Neural crest cell (in vitro differentiated cells): ENCODE measurements at places on chromosomes 13 and 19.

GRCh38 chr13:45696610-45697226 is 5.4 kb upstream of the CBY2 start:
- peaks cover 2% of the 10 kb centered on the region for H3K4me1 ChIP-seq
- H3K27me3 ChIP-seq, result no peaks in the 10 kb centered on the region
- no peak overlapping the region for H3K4me3 ChIP-seq
- no peaks in the 10 kb centered on the region for H3K36me3 ChIP-seq
- no peak for DNase-seq

DNA sequence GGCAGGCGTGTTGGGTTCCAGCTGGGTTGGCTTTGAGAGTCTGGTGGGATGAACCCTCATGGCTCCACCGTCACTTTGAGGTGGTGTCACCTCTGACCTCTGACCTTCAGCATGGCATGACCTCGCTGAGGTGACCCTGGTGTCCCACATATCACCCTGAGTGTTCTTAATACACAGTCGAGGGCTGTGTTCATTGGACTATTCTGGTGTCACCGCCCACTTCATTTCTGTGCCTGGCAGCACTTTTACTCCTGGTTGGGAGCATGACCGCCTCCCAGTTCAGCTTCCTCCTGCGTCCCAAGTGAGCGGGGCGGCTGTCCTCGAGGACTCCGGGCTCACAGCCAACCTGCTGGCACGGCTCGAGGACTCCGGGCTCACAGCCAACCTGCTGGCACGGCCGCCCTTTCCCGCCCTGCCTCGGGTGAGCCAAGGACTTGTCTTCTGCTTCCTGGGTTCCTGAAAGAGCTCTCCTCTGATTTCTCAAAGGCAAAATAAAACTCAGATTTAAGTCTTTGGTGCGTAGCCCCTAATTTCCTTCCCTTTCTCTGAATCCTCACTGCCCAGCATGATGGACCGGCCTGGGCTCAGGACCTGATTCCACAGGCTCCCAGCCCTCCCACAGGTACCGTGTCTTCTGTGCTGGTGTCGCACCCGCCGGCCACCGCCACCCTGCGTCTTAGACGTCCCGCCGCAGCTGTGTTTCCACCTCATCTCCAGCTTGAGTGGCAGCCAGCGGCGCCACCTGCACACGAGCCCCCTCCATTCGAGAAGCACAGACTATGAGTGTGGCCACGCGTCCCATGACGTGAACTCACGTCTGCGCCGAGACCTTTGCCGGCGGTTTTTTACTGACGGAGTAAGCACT is 10.4 kb downstream of the ATP4B start:
- H3K36me3 ChIP-seq, result peaks cover 30% of the 10 kb centered on the region
- H3K27me3 ChIP-seq, result no peaks in the 10 kb centered on the region
- no peak overlapping the region for H3K27ac ChIP-seq
- H3K4me3 ChIP-seq, result no peak overlapping the region
- DNase-seq, result no peak

DNA sequence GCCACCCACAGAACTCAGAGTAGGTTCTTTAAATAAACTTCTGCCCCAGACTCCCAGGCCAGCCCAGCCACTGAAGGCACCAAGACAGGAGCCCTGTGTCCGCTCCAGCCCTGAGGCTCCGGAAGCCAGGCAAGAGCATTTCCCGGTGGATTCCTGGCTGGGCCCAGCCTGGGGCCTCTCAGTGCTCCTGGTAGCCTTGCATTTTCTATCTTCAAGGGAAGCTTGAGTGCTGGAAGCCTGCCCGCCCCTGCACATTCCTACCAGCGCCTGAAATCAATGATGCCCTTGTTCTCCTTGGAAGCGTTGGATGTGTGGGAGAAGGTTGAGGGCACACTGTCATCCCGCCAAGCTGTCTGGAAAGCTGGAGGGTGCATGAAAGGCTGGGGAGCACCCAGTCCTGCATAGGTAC is 70.3 kb downstream of the ALOX5AP start:
- H3K27ac ChIP-seq, result peak overlapping the region; percentile 83
- no peaks in the 10 kb centered on the region for H3K36me3 ChIP-seq
- no peaks in the 10 kb centered on the region for H3K27me3 ChIP-seq
- H3K4me3 ChIP-seq, result peak overlapping the region; percentile 74

GRCh38 chr13:46146898-46147297 is 35.1 kb downstream of the LCP1 start:
- DNase-seq, result peak; percentile 26
- no peaks in the 10 kb centered on the region for H3K27me3 ChIP-seq
- H3K36me3 ChIP-seq, result no peaks in the 10 kb centered on the region
- H3K4me1 ChIP-seq, result peaks cover 20% of the 10 kb centered on the region

GRCh38 chr19:38682872-38683392 is 35.5 kb downstream of the ACTN4 start:
- H3K4me3 ChIP-seq, result no peak overlapping the region
- peaks cover 14% of the 10 kb centered on the region for H3K36me3 ChIP-seq
- no peak for DNase-seq
- H3K27ac ChIP-seq, result peak overlapping the region; percentile 12
- no peaks in the 10 kb centered on the region for H3K27me3 ChIP-seq
- H3K4me1 ChIP-seq, result peaks cover 66% of the 10 kb centered on the region

DNA sequence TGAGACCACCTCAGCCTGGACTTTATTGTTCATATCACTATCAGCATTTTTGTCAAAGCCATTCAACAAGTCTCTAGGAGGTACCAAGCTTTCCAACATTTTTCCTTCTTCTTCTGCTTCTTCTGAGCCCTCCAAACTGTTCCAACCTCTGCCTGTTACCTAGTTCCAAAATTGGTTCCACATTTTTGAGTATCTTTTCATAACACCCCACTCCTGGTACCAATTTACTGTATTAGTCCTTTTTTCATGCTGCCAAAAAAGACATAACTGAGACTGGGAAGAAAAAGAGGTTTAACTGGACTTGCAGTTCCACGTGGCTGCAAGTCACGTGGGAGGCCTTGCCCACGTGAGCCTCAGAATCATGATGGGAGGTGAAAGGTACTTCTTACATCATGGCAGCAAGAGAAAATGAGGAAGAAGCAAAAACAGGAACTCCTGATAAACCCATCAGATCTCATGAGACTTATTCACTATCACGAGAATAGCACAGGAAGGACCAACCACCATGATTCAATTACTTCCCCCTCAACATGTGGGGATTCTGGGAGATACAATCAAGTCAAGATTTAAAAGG is 215.1 kb downstream of the PCDH17 start:
- H3K27ac ChIP-seq, result no peak overlapping the region
- no peaks in the 10 kb centered on the region for H3K4me1 ChIP-seq
- H3K27me3 ChIP-seq, result no peaks in the 10 kb centered on the region
- H3K4me3 ChIP-seq, result no peak overlapping the region
- DNase-seq, result no peak

DNA sequence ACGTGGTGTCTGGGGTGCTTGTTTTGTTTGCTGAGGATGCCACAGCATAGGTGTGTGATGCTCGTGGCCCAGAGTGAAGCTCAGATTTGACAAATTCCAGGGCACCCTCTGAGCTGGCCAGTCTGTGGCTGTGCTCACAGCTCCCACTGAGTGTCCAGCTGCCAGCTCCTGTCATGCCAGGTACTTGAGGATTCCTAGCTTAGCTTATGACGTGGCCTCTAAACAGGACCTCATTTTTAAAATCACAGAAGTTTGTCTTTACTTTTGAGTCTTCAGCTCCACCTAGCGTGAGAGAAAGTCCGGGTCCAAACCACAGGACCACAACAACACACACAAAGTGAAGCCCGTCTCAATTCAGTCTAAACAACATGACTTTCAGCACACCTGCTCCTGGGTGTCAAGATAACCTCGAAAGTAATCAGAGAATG is 117.3 kb downstream of the RAB20 start:
- DNase-seq, result no peak
- H3K27me3 ChIP-seq, result no peaks in the 10 kb centered on the region
- H3K27ac ChIP-seq, result no peak overlapping the region
- H3K4me3 ChIP-seq, result no peak overlapping the region

- H3K27me3 ChIP-seq, result no peaks in the 10 kb centered on the region
- no peaks in the 10 kb centered on the region for H3K4me1 ChIP-seq
- DNase-seq, result no peak
- H3K36me3 ChIP-seq, result peaks cover 6% of the 10 kb centered on the region
- no peak overlapping the region for H3K4me3 ChIP-seq
Observed at GRCh38 chr13:114005206-114005724, 31.4 kb upstream of the C13orf46 start.

- no peak for DNase-seq
- H3K4me1 ChIP-seq, result peaks cover 7% of the 10 kb centered on the region
- H3K36me3 ChIP-seq, result no peaks in the 10 kb centered on the region
- no peak overlapping the region for H3K4me3 ChIP-seq
Observed at GRCh38 chr13:99464441-99464949, 36.8 kb upstream of the TM9SF2 start.

GRCh38 chr13:100098445-100099116 is 9.7 kb downstream of the PCCA start:
- H3K4me3 ChIP-seq, result no peak overlapping the region
- H3K27ac ChIP-seq, result no peak overlapping the region
- H3K27me3 ChIP-seq, result no peaks in the 10 kb centered on the region
- DNase-seq, result no peak
- peaks cover 38% of the 10 kb centered on the region for H3K4me1 ChIP-seq

DNA sequence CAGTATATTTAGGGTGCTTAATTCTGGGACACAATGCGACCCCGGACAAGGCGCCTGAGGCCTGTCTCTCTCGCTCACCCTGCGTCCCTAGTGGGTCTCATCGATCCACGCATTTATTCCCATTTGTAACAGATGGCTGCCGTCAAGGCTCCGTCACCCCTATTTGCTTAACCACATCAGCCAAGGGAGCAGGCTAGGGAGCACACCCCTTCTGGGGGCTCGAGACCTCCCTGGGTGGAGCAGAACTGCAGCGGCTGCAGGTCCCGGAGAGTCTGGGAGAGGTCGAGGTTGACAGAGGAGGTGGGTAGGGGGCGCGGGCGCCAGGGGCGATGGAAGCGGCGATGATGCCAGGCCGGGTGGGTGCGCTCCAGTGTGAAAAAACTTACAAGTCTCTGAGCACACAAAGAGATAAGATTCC is 507 bp downstream of the ALG5 start:
- H3K4me3 ChIP-seq, result peak overlapping the region; percentile 99
- H3K4me1 ChIP-seq, result peaks cover 44% of the 10 kb centered on the region
- H3K27ac ChIP-seq, result peak overlapping the region; percentile 99
- H3K27me3 ChIP-seq, result peaks cover 4% of the 10 kb centered on the region
- peaks cover 11% of the 10 kb centered on the region for H3K36me3 ChIP-seq
- DNase-seq, result peak; percentile 22

DNA sequence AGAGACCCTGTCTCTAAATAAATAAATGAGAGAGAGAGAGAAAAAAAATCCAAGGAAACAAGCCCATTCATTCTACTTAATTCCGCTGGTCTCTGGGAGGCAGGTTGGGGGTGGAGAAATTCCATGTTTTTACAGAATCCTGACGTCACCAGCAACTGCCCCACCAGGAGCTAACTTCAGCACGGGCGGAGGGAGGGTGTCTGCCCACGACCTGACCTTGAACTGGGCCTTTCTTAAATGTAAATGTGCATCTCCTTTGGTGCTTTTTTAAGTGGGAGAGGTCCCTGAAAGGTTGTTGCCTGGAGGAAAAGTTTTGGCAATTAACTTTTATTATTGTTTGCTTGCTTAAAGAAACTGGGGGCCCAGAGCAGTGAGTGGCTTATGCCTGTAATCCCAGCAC is 15.5 kb downstream of the KLF2 start:
- H3K4me1 ChIP-seq, result no peaks in the 10 kb centered on the region
- H3K27ac ChIP-seq, result no peak overlapping the region
- no peak for DNase-seq
- H3K4me3 ChIP-seq, result no peak overlapping the region
- no peaks in the 10 kb centered on the region for H3K36me3 ChIP-seq

- no peak overlapping the region for H3K4me3 ChIP-seq
- no peak for DNase-seq
- no peak overlapping the region for H3K27ac ChIP-seq
- H3K4me1 ChIP-seq, result peaks cover 2% of the 10 kb centered on the region
- H3K36me3 ChIP-seq, result no peaks in the 10 kb centered on the region
Observed at GRCh38 chr19:43814663-43815352, 12.3 kb upstream of the ZNF283 start.

DNA sequence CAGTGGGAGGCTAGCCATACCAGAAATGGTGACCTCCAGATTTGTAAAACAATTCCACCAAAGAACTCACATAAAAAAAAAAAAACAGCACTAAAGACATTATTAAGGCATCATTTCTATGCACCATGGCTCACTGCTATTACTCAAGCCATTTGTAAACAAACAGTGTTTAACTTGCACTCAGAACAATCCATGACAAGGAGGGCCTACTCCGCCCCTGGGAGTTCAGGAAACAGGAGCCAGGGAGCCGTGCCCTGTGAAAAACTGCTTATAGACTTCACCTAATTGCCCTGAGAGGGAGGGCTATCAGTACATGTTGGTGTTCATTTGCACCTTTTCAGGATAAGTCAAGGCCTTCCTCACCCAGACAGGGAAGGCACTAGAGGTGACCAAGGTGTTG is 103.2 kb downstream of the ZNF429 start:
- H3K4me1 ChIP-seq, result peaks cover 22% of the 10 kb centered on the region
- DNase-seq, result no peak
- H3K36me3 ChIP-seq, result no peaks in the 10 kb centered on the region
- H3K27ac ChIP-seq, result no peak overlapping the region

DNA sequence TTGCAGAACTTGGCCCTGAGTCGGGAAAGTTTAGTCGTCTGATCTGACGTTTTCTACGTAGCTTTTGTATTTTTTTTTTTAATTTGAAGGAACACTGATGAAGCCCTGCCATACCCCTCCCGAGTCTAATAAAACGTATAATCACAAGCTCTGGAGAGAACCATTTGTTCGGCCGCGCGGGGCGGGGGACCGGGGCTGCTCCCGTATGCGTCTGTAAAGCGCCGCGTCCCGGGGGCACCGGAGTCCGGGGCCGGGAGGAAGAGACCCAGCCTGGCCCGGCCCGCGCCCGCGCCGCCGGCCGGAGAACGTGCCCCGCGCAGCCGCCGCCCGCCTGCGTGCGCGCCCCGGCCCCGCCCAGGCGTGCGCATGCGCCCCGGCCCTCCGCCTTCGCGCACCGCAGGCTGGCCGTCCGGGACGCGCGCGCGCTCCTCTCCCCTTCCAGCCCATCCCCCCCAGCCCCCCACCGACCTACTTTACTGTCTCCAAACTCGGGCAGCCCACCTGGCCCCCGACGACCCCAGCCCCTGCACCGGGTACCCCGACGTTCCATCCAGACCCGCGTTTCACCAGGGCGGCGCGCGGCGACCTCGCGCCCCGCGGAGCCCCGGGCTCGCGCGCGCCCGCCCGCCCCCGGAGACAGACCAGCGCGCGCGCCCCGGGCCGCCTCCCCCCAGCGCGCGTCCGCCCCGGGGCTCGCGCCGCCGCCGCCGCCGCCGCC is 785 bp upstream of the USF2 start:
- no peaks in the 10 kb centered on the region for H3K27me3 ChIP-seq
- H3K4me3 ChIP-seq, result peak overlapping the region; percentile 96
- peak; percentile 53 for DNase-seq
- H3K36me3 ChIP-seq, result peaks cover 5% of the 10 kb centered on the region

- H3K4me3 ChIP-seq, result peak overlapping the region; percentile 15
- no peaks in the 10 kb centered on the region for H3K27me3 ChIP-seq
- H3K36me3 ChIP-seq, result peaks cover 13% of the 10 kb centered on the region
- no peaks in the 10 kb centered on the region for H3K4me1 ChIP-seq
Observed at GRCh38 chr19:17739121-17739875, 12.0 kb upstream of the FCHO1 start.

- H3K36me3 ChIP-seq, result peaks cover 13% of the 10 kb centered on the region
- H3K4me3 ChIP-seq, result no peak overlapping the region
- DNase-seq, result no peak
- no peaks in the 10 kb centered on the region for H3K27me3 ChIP-seq
Observed at GRCh38 chr13:34025746-34026145, 207.8 kb downstream of the RFC3 start.

GRCh38 chr13:94444826-94445225 is 34.7 kb downstream of the DCT start:
- no peak for DNase-seq
- no peaks in the 10 kb centered on the region for H3K4me1 ChIP-seq
- no peak overlapping the region for H3K27ac ChIP-seq
- no peaks in the 10 kb centered on the region for H3K27me3 ChIP-seq
